HCT116 (cell line): ENCODE measurements at places on chromosomes 12 and 14. TPM values are rescaled to one million over a fixed set of nuclear protein-coding genes. Genes with fewer than 3 reads are reported as not detected.

KRT72 gene
- 0.17 TPM for total RNA-seq

GRCh38 chr14:76500480-76500879 lies 124.5 kb downstream of the ESRRB start:
- DNase-seq, result no peak

GRCh38 chr14:65411656-65412031 lies 886 bp upstream of the FUT8 start:
- DNase-seq, result peak; percentile 83

GRCh38 chr12:116674643-116675183 lies 63.2 kb downstream of the SPRING1 start:
- DNase-seq, result no peak

DNA sequence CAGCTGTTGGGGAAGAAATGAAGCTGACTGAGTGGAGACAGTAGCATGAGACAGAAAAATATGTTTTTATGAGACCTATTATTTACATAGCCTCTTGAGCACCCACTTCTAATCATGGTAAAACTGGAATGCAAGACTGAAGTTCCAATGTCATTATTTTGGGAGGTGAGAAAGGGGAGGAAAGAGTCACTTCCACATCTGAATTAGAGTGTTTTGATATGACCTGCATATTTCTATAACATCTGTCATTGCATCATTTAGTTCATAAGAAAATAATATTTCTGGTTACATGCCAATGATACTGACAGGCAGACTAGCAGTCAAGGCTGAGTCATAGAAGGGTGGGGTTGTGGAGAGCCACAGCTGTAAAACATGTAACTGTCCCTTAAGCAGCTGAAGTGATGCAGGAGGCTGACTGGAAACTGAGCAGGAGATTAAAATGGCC lies 26.7 kb downstream of the NTN4 start:
- DNase-seq, result peak; percentile 52

CLEC12A gene
- total RNA-seq, result not detected

DNA sequence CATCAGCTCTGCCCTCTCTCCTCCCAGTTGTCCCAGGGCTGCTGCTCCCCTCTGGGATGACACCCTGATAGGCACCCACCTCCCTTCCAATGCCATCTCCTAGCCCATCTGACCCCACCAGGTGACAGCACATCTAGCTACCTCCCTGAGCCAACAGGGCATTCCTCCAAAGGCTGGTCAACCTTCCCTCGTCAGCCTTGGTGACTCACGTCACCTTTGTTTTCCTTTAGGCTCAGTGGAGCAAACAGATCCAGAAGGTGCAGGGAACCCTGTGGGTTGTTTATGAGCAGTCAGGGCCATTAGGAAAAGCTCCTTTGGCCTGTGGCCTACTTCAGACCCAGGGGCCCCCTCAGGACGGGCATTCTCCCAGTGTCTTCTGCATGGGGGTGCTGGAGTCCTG lies 32.4 kb downstream of the PIGH start:
- DNase-seq, result no peak

- DNase-seq, result no peak
Measured at GRCh38 chr12:101039848-101040531, 170.0 kb downstream of the SLC5A8 start.

DNA sequence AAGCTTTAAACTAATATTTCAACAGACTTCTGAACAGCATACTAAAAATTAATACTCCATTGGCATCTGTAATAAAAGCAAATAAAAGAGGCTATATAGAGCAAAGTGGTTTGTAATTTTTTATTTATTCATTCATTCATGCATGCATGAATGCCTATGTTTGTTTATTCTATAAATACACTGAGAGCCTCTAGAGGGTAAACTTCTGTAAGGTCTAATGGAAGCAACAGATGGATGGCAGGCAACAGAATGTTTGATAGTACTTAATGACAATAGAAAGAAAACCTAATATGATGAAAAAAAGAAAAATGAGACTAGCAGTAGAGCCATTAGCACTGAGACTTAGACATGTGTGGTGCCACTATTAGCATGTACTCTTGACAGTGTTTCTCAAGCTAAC lies 253.1 kb downstream of the CCDC91 start:
- no peak for DNase-seq

PPP1R1A gene
- 0.61 TPM for total RNA-seq

- no peak for DNase-seq
Measured at GRCh38 chr12:124646385-124647230, 79.2 kb upstream of the NCOR2 start.

DNA sequence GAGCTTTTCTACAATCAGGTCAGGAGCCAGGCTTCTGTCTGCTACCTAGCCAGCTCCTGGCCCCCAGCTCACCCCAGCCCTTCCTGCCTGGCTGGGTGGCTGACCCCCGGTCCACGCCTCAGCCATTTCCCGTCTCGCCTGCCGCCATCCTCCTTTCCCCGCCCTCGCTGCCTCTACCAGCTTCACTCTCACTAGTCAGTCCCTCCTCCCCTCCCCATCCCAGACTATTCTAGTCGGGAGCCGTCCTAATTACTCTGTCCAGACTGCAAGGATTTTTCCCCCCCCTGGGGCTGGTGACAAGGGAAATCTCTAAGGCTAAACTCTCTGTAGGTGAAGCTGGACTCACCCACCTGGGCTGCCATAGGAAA lies 825 bp downstream of the DHH start:
- no peak for DNase-seq

DNA sequence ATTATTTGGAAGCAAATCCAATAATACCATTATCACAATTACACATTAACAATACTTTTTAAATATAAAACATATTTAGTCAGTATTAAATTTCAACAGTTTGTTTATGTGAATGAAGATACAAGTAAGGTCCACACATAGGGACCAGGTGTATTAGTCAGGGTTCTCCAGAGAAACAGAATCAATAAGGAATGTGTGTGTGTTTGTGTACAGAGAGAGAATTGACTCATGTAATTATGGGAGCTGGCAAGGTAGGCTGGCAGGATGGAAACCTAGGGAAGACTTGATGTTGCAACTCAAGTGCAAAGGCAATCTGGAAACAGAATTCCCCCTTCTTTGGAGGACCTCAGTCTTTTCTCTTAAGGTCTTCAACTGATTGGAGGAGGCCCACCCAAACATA lies 123.2 kb upstream of the OTX2 start:
- no peak for DNase-seq

KRT71 gene
- total RNA-seq, result not detected

KIF21A gene
- total RNA-seq, result 29.1 TPM

GRCh38 chr12:64459394-64459891 lies 7.5 kb downstream of the TBK1 start:
- no peak for DNase-seq

DNA sequence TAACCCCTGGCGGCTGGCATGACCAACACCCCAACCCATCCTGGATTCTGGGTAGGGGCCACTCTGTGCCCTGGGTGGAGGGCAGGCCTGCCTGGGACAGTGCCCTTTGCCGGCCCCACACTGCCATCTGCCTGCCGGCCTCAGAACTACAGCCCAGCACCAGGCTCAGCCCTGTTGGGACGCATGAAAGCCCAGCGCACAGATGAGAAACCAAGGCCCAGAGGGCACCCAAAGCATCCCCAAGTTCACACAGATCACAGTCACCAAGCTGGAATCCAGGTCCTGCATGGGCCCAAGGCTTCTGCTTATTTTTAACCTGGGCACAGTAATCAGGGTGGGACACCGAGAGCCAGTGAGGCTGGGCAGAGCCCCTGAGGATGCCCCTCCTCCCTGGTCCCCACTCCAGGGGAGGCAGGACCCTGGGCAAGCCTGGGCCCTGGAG lies 26.2 kb downstream of the RFLNA start:
- DNase-seq, result no peak
